ENCODE measurements at places on chromosomes 12 and 14.

- DNase-seq, result peak; percentile 24
Measured at GRCh38 chr12:40325349-40325960, 100.7 kb downstream of the LRRK2 start.

GRCh38 chr14:55094292-55095157 is 34.5 kb upstream of the LGALS3 start:
- DNase-seq, result no peak

- no peak for DNase-seq
Measured at GRCh38 chr12:6494968-6495367, 1.1 kb downstream of the NCAPD2 start.

- peak; percentile 78 for DNase-seq
Measured at GRCh38 chr14:77024171-77024691, 4.3 kb downstream of the IRF2BPL start.

- no peak for DNase-seq
Measured at GRCh38 chr14:99320621-99321235, 48.7 kb upstream of the BCL11B start.

DNA sequence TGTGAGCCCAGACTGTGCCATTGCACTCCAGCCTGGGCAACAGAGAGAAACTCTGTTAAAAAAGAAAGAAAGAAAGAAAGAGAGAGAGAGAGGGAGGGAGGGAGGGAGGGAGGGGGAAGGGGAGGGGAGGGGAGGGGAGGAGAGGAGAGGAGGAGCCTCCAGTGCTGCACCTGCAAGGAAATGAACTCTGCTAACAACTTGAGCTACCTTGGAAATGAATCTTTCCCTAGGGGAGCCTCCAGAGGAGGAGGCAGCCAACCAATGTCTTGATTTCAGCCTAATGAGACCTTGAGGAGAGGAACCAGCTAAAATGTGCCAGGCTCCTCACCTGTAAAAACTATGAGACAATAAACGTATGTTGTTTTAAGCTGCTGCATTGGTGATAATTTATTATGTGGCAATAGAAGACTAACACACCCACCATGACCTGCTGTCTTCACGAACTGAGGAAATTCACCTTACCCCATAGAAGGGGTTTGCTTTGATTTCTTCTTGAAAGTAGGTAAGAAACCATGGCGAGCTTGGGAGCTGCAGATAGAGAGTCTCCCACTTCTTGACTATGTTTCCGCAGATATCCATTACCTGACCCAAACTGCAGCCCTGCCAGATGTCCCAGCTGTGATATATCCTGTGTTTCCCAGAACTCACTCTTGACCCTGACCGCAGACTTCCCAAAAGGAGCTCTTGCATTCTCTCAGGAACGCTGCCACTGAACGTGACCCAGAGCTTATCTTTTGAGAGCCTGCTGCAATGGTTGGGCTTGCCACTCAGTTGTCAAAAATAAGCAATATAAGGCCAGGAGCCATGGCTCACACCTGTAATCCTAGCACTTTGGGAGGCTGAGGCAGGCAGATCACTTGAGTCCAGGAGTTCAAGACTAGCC is 31.5 kb upstream of the TMPO start:
- DNase-seq, result no peak

- no peak for DNase-seq
Measured at GRCh38 chr14:63186453-63186852, 17.8 kb upstream of the RHOJ start.

- no peak for DNase-seq
Measured at GRCh38 chr12:109727746-109728726, 14.4 kb downstream of the FAM222A start.

GRCh38 chr12:97781342-97781741 is 318.7 kb downstream of the RMST start:
- no peak for DNase-seq

GRCh38 chr12:111248236-111249017 is 120.5 kb downstream of the PHETA1 start:
- DNase-seq, result no peak

DNA sequence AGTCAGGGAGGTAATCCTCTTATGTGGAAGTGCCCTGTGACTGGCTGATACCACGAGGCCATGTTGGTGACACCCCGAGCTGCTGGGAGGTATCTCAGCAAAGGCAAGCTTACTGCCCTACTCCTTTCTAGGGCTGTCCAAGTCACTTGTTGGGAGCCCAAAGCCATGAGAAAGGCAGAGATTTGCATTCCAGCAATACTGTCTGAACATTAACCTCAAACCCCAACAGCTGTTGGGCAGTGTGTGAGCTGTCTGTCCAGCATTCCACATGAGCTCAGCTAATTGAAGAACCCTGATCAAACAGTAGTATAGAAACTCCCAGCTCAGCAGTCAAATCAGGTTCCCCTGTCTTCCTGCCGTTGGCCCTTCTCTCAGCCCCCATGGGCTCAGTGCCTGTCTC is 9.2 kb downstream of the ABHD4 start:
- no peak for DNase-seq

DNA sequence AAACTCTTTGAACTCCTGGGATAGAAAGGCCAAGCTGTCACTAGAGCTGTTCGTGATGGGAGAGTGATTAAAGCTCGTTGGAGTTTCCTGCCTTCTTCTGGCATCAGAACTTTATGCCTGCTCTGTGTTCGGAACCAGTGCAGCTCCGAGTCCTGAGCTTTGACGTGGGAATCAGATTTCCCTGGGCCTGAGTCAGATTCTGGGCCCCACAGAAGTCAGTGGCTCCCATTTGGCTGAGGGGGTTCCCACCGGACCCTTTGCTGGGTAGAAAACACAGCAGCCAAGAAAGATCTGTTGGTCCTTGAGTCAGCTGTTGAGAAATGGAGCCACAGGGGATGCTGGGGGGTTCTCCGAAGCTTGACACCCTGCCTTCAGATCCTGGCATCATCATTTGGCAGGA is 238.0 kb downstream of the CHST11 start:
- no peak for DNase-seq

GRCh38 chr14:33636716-33637115 is 314.2 kb downstream of the EGLN3 start:
- DNase-seq, result no peak

DNA sequence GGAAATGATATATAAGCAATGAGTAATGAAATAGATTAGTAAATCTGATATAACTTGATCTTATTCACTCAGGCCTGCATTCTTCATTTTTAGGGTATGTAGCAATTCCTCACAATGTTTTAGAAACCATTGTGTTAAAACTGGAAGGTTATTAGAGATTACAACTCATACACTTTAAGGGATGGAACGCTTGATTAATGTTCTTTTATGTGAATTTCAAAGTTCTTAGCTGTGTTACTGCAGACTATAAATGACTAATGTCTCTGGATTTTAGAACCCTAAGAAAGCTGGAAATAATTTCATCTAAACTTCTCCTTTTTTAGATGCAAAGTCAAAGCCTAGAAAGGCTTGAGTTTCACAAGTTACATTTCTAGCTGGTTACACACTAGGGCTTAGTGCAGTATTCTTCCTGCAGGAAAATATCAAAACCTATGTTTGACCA is 148.2 kb upstream of the CLEC14A start:
- no peak for DNase-seq

GRCh38 chr12:98402091-98402490 is 113.3 kb upstream of the TMPO start:
- no peak for DNase-seq

DNA sequence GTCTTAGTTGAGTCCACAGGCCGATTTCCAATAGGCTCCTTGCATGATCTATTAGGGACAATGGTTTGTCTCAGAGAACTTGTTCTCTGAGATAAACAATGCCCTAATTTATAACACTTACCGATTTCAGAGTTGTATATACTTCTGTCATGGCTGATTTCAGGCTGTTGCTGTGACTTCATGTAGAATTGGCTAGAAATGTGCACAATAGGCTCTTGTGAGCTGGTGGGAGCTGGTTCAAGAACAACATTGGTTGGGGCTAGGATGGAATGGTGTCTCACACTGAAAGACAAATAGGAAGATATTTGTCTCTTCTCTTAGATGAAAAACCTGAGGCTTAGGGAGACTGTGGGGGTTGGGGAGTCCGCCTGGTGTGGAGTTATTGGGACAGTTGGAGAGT is 6.7 kb upstream of the KRT86 start:
- no peak for DNase-seq

DNA sequence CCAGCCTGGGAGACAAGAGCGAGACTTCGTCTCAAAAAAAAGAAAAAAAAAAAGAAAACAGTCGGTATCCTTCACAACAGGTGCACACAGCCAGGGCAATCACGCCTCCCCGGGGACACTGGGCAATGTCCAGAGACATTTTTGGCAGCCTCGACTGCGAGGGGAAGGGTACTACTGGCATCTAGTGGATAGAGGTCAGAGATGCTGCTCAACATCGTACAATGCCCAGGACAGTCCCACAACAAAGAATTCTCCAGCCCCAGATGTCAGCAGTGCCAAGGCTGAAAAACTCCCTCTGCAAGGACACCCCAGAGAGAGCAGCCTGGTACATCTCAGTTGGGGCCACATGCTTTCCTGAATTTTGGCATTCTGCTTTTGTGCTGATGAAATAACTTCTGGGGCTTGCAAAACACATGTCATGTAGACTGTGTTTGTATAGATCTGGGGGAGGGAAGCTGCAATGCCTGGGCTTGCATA is 21.5 kb downstream of the ALDH2 start:
- no peak for DNase-seq

DNA sequence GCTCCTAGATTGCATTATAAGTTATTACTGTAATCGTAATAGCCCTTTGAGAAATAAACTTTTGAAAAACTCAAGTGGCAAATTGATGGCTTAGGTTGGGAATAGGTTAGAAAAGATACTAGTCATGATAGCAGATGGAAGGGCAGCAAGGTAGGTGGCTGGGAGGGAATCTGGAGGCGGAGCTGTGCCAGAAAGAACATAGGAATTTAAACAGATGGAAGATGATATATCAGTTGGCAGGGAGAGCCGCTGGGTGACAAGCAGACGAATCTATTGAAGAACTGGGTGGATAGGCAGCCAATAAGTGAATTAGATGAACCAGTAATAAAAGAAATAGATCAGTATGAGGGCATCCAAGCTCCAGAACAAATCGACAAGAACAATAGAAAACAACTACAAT is 142.1 kb downstream of the CNTN1 start:
- no peak for DNase-seq

GRCh38 chr12:32505067-32505945 is 105.9 kb downstream of the FGD4 start:
- DNase-seq, result no peak

DNA sequence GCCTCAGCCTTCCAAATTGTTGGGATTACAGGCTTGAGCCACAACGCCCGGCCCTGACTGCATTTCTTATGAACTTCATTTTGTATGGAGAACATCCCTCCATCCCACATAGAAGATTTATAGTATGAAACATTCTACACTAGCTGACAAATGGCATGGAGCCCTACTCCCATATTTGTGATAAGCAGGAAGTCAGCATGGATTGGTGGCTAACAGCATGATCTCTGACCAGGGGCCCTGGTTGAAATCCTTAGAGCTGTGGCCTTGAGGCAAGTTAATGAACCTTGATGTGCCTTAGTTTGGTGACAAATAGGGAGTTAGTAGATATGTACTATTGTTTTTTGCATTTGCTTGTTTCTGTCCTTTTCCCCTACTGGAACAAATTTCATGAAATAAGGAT is 12.3 kb downstream of the IFI27L1 start:
- DNase-seq, result no peak

- no peak for DNase-seq
Measured at GRCh38 chr12:132075026-132075713, 68.9 kb downstream of the DDX51 start.

GRCh38 chr12:47022296-47022695 is 57.1 kb upstream of the PCED1B start:
- no peak for DNase-seq

- no peak for DNase-seq
Measured at GRCh38 chr12:39116861-39117260, 211.5 kb upstream of the CPNE8 start.

DNA sequence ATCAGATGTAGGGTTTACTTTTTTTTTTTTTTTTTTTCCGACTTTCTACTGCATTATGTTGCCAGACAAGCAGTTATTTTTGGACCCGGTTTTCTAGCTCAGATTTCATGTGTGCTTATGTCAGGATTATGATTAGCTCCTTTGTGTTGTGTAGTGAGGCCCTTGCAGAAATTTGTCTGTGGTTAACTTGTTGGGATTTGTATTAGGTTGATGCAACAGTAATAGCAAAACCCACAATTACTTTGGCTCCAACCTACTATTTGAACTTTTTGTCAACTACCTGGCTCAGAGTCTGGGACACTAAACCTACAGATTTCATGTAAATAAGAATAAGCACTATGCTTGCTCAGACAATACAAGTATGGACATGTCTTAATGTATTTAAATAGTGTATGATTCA is 44.1 kb upstream of the KCNJ8 start:
- DNase-seq, result no peak

GRCh38 chr14:84029246-84029645 is 1500.7 kb upstream of the FLRT2 start:
- no peak for DNase-seq

DNA sequence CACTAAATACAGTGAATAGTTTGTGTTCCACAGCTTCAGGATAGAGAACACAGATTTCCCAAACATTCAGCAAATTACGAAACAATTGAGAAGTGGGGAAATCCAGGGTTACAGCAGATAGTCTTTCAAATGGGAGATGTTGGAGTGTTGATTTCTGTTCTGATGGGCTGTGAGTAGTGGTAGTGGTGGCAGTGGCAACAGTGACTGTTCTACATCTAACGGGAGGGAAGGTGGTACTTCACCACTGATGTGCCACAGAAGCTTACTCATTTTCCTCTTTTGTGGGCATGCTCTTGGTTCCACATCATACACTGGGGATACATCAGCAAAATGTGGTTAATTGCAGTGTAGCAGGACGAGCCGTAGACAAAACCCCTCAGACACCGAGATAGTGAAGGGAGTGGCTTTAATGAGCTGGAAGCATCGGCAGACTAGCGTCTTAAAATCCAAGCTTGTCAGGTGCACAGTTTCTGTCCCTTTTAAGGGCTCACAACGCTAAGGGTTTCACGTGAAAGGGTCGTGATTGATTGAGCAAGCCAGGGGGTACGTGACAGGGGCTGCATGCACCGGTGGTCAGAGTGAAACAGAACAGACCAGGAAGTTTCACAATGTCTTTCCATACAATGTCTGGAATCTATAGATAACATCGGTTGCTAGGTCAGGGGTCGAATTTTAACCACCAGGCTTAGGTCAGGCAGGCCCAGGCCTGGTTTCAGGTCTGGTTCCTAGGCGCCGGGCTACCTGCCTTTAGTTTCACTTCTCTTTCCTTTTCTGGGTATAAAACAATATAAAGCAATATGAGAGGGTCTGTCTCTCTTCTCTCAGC is 330.6 kb upstream of the FBXO33 start:
- peak; percentile 10 for DNase-seq

- no peak for DNase-seq
Measured at GRCh38 chr14:83461521-83461920, 1927.9 kb upstream of the SEL1L start.

- no peak for DNase-seq
Measured at GRCh38 chr14:61737915-61738314, 24.3 kb upstream of the SNAPC1 start.

- DNase-seq, result no peak
Measured at GRCh38 chr14:61101803-61102548, 120.9 kb downstream of the SLC38A6 start.
